ENCODE measurements at places on chromosomes 12 and 14.

DNA sequence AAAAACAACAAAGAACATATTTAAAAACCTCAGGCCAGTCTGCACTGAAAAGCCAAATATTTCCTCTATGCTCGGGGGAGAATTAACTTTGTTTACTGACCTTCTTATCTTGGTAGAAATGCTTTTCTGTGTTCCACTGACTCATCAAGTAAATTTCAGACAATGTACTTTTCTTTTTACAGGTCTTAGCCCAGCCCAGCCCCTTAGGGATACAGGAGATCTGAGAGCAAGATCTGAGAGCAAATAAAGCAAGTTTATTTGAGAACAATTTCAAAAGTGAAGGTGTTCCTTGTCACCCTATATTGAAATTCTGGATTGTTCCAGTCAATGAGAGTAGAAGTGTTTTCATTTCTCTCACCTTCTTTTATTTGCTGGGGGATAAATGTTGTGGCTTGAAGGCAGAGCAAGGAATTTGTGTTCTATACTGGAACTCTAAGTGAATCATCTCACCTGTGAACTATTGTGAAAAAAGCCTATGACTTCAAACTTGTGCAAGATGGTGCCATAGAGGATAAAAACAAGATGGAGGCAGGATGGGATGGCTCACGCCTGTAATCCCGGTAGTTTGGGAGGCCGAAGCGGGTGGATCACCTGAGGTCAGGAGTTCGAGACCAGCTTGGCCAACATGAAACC lies 7.9 kb upstream of the GPRC5A start:
- DNase-seq = no peak

- DNase-seq = peak; percentile 38
Observed at GRCh38 chr12:111442301-111443045, 36.8 kb downstream of the SH2B3 start.

GRCh38 chr14:98218218-98218617 lies 1053.8 kb downstream of the BCL11B start:
- no peak for DNase-seq

- DNase-seq = no peak
Observed at GRCh38 chr14:86027990-86028389, 498.0 kb downstream of the FLRT2 start.

DNA sequence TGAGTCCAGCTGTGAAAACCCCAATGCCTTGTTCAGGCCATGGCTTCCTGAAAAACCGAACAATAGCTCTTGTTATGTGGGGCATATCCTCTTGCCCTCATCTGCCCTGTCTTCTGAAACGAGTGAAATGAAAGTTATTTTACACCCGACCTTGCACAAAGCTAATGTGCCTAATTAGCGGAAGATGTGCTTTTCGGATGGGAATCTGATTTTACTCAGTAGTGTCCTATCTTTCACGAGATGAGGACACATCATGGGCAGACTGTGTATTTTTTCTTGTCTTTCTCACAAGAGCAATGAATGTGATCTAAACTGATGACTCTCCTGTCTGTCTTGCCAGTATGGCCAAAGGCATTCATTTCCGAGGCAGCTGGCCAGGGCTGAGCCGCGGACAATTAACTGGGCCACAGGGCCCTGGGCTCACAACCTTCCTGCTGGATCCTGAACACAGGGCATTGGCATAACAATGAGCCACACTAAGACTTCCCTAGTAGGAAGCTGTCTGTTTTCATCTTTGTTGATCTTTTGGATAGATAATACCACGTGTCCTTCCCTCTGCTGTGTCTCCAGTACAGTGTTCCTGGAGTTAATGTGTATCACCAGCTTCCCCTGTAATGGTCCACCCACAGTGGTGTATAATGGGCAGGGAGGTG lies 86.0 kb upstream of the HIF1A start:
- DNase-seq = peak; percentile 63

DNA sequence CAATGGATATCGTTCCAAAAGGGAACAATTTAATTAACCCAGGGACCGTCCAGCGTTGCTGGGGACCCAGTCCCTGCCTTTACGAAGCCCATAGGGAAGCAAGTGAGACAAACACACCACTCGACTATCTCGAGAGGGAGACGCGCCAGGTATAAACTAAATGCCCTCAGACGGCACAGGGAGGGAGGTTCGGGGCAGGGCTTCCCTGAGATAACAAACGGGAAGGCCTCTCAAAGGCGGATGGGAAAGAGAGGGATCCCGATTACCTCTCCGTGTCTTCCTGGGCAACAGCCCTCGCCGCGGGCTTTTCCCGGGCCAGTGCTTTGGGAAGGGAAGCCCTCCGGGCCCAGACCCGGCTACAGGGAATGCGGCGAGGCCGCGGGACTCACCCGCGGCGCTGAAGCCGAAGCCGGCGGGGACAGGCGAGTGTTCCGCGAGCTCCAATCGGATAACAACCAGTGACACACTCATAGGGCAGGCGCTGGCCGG lies 390 bp downstream of the BRAP start:
- no peak for DNase-seq

DNA sequence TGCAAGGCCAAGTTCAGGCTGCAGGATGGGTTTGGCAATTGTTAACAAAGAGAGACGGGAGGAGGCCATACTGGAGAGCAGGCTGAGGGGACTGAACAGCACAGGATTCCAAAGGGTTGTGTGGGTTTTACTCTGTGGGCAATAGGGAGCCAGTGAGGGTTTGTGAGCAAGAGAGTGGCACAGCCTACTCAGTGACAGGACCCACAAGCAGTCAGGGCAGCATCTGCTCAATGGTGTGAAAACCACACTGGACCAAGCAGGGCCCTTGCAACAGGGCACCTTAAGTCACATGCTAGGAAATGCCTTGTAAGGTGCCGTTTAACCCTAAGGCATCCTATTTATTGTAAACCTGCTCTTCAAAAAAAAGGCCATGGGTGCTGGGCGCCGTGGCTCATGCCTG lies 22.0 kb downstream of the SYNE3 start:
- DNase-seq = no peak

DNA sequence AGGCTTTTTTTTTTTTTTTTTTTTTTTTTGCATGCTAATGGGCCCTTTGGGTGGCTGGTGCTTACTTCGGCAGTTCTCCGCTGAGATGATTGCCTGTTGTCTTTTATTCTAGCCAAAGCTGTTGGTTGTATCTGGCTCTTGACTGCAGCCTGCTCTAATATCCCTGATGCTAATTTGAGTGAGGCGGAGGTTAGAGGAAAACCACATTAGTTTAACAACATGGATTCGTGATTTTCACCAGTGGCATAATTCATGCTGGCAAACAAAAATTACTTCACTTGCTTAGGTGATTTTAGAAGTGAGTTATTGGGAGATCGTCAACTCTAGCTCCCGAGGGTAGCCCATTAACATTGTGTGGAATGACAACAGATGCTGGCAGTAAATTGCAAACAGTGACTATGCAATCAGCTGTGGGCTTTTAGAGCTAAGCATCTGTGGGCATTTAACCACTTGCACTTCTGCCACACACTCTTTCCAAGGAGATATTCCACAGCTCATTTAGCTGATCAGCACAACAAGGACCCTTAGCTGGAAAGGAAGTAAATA lies 97.6 kb upstream of the ZDHHC17 start:
- no peak for DNase-seq

DNA sequence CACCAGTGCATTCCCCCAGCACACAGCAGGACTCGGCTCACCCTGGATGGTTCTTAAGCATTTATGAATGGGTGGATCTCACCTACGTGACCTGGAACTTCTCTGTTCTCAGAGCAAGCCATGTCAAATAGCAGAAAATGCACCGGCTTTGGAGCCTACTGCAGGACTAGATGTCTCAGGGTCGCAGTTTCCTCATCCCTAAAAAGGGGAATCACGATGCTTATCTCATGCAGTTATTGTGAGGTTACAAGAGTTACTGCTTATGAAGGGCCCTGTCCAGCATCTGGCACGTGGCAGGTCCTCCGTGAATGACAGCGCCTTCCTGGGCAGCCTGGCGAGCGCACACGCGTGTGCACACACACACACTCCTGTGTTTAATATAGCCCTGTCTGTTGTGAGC lies 128.5 kb downstream of the ETV6 start:
- no peak for DNase-seq

- no peak for DNase-seq
Observed at GRCh38 chr12:21642707-21643389, 14.8 kb downstream of the LDHB start.
